A549 treated with CpdA at 1 μM for 4 hours (cell line): ENCODE measurements at places on chromosomes 2 and 18. TPM values are rescaled to one million over a fixed set of nuclear protein-coding genes. Genes with fewer than 3 reads are reported as not detected.

SIGLEC15 gene
- 0.08 to 0.09 TPM (median 0.09 TPM) in 4 of 5 replicates, not detected in the other for total RNA-seq

HEATR5B gene
- total RNA-seq: 6.2 to 8.0 TPM (median 7.0 TPM) in 5 replicates

NAT8 gene
- not detected in 5 replicates for total RNA-seq

UNC80 gene
- total RNA-seq: not detected in 5 replicates

DTNB gene
- 8.6 to 10.0 TPM (median 9.4 TPM) in 5 replicates for total RNA-seq

GPBAR1 gene
- total RNA-seq: 0.07 to 0.17 TPM (median 0.15 TPM) in 5 replicates

SAG gene
- total RNA-seq: not detected in 5 replicates

PARD3B gene
- 0.57 to 1.2 TPM (median 0.75 TPM) in 5 replicates for total RNA-seq

AFF3 gene
- total RNA-seq: 0.01 to 0.11 TPM (median 0.02 TPM) in 3 of 5 replicates, not detected in the others
